ENCODE measurements at places on chromosomes 7 and 10. TPM values are rescaled to one million over a fixed set of nuclear protein-coding genes. Genes with fewer than 3 reads are reported as not detected.

TSPAN15 gene
- 10.6 TPM for total RNA-seq

SLC13A1 gene
- not detected for total RNA-seq

TMEM26 gene
- 1.8 TPM for total RNA-seq

SHOC2 gene
- 142 TPM for total RNA-seq

SLC26A3 gene
- not detected for total RNA-seq

CDH23 gene
- 8.1 TPM for total RNA-seq

C10orf88 gene
- total RNA-seq: 20.3 TPM

EBF3 gene
- 19.6 TPM for total RNA-seq

HABP2 gene
- 0.23 TPM for total RNA-seq

PPP1R9A gene
- 108 TPM for total RNA-seq

LIPK gene
- not detected for total RNA-seq

GRK5 gene
- total RNA-seq: 21.5 TPM

C10orf105 gene
- total RNA-seq: 2.1 TPM

BMPR1A gene
- total RNA-seq: 48.0 TPM

CREB5 gene
- 9.2 TPM for total RNA-seq

KIAA1217 gene
- 5.3 TPM for total RNA-seq

ATXN7L1 gene
- total RNA-seq: 10.8 TPM

BAMBI gene
- total RNA-seq: 10.4 TPM

MRC1 gene
- total RNA-seq: 3.0 TPM

HMX2 gene
- 0.92 TPM for total RNA-seq
